ENCODE measurements at places on chromosomes 3 and 15. TPM values are rescaled to one million over a fixed set of nuclear protein-coding genes. Genes with fewer than 3 reads are reported as not detected.

- no peak for DNase-seq
Observed at GRCh38 chr3:58646503-58646902, 20.1 kb downstream of the FAM3D start.

PCOLCE2 gene
- total RNA-seq: 0.75 TPM

DNA sequence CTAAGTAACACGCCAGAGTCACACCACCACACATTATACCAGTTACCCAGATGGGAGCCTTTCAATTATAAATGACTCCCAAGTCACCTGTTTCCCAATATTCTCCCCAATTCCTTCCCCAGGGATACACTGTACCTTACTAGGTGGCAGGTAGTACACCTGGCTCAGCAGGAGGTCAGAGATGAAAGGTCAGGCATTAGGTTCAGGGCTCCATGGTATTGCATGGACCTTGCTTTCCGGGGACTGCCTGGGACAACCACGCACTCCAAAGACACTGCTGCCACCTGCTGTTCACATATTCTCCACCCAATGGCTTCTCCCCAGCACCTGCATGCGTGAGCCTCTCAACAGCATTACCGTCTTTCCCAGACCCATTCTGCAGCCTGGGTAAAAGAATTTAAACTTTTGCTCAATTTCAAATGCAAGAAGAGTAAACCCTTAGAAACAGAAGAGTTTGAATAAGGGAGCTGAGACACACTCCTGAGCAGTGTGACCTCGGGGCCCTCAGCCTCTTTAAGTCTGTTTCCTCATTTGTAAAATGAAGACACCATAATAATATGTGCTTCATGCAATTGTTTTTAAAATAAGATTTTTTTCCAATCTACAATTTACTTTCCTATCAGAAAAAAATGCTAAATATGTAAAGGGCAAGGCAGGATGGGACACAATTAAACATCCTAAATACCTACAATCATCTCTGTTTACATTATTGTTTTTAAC is 28.0 kb upstream of the LACTB start:
- DNase-seq: peak; percentile 62

ANKDD1A gene
- total RNA-seq: 2.8 TPM

All from LHCN-M2 (cell line).